Activated CD4-positive, alpha-beta T cell treated with anti-CD3 and anti-CD28 coated beads for 24 hours (primary cell): ENCODE measurements at places on chromosomes 2 and 18.

DNA sequence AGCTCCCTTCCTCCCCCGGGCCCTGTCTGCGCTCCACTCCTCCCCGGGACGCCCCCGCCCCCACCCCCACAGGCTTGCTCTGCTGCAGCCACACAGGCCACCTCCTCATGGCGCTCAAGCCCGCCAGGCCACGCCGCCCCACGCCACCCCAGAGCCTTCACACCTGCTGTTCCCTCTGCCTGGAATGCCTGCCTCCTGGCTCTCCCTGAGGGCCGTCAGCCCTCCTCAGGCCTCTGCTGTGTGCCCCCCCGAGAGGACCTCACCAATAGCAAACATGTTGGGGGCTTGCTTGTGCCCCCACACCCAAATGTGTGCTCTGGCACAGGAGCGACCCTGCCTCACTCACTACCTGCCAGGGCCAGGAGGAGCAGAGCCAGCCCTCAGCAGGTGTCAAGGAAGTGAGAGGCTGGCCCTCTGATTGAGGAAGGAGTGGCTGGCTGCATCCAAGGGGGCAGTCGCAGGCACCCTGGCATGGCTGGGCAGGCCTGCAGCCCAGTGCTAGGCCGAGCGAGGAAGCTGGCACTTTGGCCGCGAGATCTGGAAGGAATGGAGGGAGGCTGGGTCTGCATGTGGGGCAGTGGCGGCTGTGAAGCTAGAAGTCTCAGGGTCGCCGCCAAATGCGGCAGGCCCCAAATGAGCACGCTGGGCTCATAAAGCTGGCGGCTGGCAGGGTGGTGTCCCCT is 86.5 kb downstream of the INHBB start:
- no peak for DNase-seq

- DNase-seq: no peak
Observed at GRCh38 chr2:241933179-241933911, 63.8 kb downstream of the RTP5 start.

GRCh38 chr2:212505586-212505985 is 33.0 kb downstream of the ERBB4 start:
- no peak for DNase-seq

DNA sequence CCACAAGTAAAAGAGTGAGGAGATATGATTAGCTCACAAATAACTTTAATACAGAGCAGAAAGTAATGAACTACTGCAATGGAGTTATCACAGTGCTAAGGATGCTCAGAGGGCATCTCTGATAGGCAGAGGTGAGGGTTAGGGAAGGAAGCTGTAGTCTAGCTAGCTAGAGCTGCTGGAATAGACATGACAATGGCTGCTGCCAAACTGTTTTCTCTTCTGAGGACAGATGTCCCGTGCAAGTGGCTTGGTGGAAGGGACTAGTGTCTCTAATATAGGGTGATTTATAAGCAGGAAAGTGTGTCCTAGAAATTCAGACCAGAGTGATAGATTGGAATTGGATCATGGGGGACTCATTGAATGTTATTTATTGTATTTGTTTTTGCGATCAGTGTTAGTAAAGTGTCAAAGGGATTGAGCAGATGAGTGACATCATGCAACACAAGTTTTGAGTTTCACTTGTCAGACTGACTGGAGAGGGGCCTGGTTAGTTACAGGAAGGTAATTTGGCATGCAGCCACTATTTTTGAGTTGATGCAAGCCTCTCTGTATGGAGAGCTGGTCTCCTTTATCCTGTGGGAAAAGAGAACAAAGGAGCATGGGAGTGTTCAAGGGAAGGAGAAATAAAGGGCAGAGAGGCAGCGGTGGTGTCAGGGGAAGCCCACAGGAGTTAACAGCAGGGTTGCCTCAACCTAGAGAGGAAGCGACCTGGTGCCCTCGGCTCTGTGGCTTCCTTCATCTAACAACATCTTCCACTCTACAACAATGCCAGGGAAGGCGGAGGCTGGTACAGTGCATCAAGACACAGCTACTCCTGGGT is 1.9 kb downstream of the CTLA4 start:
- DNase-seq: no peak

DNA sequence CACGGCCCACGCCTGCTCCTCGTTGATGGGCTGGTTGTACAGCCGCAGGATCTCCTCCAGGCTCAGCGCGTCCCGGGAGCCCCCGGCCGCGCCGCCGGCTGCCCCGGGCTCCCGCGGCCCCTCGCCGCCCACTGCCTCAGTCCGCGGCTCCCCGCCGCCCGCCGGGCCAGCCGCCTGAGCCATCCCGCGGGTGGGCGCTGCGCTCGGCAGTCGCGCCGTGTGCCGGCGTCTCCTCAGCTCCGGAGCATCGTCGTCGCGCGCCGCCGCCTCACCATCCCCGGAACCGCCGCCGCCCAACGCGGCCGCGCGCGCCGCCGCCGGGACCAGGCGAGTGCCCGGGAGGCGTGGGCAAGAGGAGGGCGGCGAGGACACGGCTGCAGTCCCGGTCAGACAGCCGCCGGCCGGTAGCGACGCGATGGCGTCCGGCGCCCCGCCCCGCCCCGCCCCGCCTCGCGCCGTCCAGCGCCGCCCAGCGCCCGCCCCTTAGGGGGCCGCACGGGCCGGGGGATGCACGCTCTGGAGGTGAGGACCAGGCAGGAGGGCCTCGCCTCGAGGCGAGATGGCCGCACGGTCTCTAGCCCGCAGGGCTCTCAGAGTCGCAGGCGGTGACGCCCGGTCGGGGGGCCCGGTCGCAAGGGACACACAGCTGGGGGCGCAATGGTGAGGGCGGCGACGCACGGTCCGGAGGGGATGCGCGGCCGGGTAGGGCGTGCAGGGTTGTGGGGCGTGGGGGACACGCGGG is at the start of gene SPIRE1:
Gene SPIRE1, minus strand, starts transcription at position 424 of the 742 bp plus-strand sequence. Its CDS starts 241 bp downstream, at position 183.
- peak; percentile 11 for DNase-seq

DNA sequence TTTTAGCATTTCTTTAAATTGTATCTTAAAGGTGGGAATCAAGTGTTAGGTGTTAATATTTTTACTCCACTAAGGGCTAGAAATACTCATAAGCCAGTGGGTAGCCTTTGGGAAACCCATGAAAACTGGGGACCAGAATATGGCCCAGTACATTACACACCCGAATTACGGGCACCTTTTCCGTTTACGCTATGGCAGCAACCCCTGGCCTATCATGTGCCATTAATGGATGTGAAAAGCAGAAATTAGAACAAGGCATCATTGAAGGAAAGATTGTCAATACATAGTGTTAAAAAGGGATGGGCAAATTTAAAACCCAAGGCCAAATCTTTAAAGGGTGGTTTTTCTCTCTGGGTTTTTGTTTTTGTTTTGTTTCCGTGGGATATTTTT is 781 bp downstream of the FARP2 start:
- DNase-seq: no peak

DNA sequence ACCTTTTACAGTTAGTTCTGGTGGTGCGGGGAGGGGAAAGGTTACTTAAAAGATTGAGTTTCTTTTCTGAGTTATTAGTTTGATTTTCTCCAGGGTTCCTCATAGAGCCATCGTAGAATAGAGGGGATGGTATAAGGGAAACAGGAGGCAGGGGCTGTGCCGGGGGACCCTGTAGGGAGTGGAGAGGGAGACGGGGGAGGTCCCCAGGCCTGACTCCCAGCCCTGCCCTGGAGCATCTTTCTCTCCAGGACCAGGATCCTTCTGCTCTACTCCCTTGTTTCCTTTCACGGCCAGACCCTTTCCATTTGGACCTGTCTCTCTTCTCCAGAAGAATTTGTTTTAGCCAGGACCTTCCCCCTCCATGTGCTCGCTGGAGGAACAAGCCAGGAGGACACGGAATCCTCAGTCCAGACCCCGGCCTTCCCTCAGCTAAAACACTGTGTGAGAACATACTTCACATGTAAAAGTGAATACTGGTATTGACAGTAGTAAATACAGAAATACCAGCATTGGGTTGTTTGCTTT is 35.4 kb downstream of the DGKD start:
- no peak for DNase-seq

DNA sequence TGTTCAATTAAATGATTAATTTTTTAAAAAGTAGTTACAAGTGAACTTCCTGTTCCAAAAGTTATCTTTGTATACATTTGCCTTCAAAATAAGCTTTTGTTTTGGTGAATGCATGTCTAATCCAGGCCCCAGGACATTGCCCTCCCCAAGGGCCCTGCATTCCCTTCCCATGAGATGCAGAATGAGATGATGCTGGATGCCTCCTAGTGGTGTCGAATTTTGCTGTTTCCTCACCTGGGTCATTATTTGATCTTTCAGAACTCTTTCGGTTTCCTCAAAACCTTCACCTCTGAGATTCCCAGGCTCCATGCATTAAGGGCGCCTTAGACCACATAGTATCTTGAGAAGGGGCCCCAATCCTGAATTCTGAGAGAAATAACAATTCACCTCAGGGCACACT is 728.8 kb downstream of the CNTNAP5 start:
- no peak for DNase-seq

DNA sequence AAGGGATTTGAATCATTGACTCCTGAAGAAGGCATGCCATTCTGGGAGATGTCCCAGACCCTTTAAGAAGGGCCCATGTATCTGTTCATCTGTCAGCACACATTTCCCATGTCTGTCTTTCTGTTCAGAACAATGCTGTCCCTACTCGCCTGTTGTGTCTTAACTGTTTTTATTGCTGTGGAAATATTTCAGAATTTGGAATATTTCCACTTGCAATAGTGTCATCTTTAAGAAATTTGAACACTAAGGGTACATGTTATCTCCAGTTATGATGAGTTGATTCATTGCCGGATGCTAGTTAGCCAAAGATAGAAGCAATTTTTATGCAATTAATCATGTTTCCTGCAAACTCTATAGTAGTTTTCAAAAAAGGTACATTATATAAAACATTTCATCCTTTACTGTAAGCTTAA is 36.9 kb upstream of the NT5C1B start:
- no peak for DNase-seq

DNA sequence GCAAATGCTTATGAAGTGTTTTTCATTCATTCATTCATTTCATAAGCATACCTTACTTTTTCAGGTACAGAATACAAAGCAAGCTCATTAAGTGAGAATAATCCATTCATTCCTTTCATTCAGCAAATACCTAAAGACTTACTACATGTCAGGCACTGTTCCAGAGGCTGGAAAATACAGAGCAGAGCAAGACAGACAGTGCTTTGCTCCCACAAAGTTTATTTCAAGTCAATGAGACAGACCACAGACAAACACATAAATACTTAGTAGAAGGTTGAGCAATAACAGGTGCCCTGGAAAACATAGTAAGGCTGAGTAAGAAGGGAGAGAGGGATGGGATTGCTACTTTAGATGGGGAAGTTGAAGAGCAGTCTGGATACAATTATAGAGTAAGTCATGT is 309.8 kb downstream of the C1D start:
- DNase-seq: no peak

GRCh38 chr18:11994703-11995444 is 13.6 kb downstream of the IMPA2 start:
- no peak for DNase-seq

GRCh38 chr2:26144953-26145680 is 27.8 kb upstream of the GAREM2 start:
- DNase-seq: peak; percentile 37

- DNase-seq: no peak
Observed at GRCh38 chr2:99259465-99259864, 4.0 kb upstream of the LYG2 start.

DNA sequence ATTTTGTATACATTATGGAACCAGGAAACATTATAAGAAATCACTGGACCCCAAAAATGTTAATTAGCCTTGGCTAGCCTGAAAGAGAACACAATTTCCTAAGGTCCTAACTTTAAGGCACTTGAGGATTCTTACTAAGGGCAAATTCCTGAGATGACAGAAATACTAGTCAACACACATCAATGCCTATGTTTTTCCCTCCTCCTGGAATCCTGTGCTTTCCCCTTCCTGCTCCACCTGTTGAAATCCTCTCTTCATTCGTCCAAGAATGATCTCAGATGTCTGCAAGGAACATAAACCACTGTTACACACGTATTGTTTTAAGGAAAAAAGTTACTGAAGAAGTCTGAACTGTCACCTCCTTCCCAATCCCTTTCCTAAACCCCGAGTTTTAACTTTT is 21.2 kb upstream of the DARS1 start:
- DNase-seq: no peak

DNA sequence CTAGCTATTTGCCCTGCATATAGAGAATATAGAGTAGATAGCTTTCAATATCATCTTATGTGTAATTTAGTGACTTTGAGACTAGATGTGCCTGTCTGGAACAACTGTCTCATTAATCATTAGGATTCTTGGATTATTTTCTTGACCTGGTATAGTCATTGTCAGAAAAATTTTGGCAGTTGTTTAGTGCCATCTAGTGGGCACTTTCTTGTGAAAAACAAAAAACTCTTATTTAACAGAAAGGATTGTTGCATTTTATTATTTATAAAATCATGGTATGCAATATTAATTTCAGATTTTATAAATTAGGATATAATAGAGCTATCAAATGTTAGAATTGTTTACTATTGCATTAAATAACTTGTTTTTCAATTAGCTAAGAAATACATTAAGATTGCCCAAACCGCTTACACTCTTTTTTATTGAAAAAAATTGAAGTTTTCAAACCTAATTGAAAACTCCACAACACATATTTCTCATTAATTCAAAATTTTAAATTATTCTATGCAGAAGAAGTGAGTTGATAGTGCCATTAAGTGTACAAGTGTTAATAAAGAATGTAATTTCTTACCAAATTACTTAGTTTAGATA is 80.3 kb downstream of the DYNAP start:
- no peak for DNase-seq

DNA sequence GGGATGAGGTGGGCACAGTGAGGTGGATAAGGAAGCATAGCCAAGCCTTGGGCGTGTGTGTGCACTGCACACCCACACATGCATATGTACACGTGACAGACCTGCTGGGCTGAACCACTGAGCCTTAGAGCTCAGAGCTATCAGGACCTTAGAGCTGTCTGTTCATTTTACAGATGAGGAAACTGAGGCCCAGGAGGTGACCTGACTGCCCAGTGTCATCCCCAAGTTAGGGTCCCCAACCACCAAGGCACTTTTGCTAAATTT is 8.2 kb upstream of the SNED1 start:
- no peak for DNase-seq

GRCh38 chr2:12964904-12965539 is 248.3 kb downstream of the TRIB2 start:
- no peak for DNase-seq

DNA sequence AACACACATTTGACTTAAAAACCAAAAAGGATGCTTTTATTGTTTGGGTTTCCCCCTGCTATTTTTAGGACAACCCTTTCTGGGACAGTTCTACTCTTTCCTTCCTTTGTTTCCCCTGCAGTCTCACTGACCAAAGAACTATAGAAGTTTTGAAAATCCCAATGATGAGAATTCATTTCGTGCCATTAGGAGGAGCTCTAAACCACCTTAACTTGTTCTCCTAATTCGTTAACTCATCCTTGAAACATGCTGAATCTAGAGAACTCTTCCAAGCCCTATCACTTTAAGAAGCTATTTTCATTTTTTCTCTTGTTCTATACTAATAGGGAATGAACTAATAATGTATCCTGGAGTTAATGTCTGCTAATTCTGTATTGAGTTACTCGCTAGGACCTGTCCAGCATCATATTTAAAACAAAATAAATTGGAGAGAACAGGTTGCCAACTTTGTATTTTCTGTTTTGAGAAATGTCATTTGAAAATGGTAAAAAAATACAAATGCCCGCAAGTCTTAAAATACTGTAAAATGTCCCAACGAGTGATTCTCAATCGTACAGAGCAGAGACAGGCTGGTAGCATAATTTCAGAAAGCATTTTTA is 62.9 kb downstream of the AFTPH start:
- no peak for DNase-seq

- no peak for DNase-seq
Observed at GRCh38 chr2:54348646-54349045, 92.6 kb upstream of the TSPYL6 start.
